ENCODE measurements at places on chromosomes 5 and 9.
A peak's percentile ranks its signal among the peaks of the same experiment; 100 is the strongest.

DNA sequence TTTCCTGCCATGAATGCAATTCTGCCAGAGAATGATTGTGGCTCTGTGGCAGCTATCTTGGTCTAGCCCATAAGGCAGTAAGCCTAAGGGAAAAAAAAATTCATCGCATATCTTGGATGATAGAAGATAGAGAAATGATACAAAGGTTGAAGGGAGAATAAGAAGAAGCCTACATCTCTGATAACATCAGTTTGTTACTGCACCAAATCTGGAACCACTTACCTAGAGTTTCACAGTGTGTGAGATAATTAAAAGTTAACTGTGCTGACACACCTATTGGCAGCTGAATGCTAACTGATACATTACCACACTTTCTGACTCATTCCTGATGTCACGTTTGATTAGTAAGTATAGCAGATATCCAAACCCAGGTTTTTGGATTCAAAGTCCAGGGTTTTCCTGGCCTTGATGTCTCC lies 91.6 kb upstream of the TAF11L2 start:
- no peak for DNase-seq

DNA sequence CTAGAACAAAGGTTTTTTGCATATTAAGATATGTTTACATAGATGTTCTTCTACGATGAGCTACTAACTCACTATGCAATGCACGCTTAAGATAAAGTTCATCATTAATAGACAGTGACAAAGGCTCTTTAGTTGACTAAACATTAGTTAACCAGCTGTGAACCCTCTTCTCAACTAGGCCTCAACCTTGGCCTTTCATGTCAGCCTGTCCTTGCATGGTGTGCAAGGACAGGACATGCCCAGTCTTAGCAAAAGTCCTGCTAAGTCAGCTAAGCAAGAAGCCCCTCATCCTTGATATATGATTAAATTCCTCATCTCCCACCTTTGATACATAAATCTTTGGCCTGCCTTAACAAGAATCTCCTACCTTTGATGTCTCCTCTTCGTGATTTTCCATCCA lies 50.9 kb downstream of the PLPP1 start:
- no peak for DNase-seq

- DNase-seq = no peak
Measured at GRCh38 chr5:142816531-142817430, 46.6 kb downstream of the ARHGAP26 start.

DNA sequence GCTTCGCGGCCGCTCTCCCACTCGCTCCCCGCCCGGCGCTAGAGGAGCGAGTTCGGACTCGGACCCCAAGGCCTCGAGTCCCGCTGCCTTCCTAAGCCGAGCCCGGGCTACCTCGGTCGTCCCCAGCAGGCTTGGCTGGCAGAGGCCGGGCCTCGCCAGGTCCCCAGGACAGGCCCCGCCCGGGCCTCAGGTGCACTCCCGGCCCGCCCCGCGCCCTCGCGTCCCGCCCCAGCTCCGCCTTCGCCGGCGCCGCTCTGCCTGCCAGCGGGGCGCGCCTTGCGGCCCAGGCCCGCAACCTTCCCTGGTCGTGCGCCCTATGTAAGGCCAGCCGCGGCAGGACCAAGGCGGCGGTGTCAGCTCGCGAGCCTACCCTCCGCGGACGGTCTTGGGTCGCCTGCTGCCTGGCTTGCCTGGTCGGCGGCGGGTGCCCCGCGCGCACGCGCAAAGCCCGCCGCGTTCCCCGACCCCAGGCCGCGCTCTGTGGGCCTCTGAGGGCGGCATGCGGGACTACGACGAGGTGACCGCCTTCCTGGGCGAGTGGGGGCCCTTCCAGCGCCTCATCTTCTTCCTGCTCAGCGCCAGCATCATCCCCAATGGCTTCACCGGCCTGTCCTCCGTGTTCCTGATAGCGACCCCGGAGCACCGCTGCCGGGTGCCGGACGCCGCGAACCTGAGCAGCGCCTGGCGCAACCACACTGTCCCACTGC lies at the start of gene SLC22A5:
Gene SLC22A5 (plus strand): TSS at position 237 of the 707 bp plus-strand sequence. CDS start 263 bp downstream, at position 500.
- DNase-seq = peak; percentile 65

- no peak for DNase-seq
Measured at GRCh38 chr5:109597893-109598292, 91.8 kb upstream of the MAN2A1 start.

GRCh38 chr5:164336906-164337305 lies 831.5 kb downstream of the MAT2B start:
- DNase-seq = no peak

GRCh38 chr9:34475097-34475496 lies 16.5 kb downstream of the DNAI1 start:
- DNase-seq = no peak

- no peak for DNase-seq
Measured at GRCh38 chr9:14273696-14274121, 40.2 kb downstream of the NFIB start.

GRCh38 chr9:76302543-76302942 lies 91.7 kb downstream of the RFK start:
- DNase-seq = no peak

DNA sequence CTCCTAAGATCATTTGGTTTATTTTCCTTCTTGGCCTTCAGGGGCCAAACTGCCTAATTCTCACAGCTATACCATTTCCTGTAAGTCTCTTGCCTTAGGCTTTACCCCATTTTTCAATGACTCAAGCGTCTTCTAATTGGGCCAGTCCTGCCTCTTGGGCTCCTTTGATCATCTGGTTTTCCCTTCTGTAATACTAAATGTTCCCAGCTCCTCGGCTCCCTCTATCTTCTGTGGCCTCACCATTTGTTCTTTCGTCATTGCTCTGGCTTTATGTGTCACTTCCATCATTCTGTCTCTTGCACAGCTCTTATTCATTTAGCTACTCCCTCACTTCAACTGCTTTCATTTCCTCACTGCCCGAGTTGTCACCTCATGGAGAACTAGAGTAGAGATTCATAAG lies 14.5 kb upstream of the SPINK7 start:
- DNase-seq = no peak

All from renal pelvis (tissue), 12 donors.